Cortex of kidney (tissue), 1 donor: ENCODE measurements at places on chromosomes 4 and X.
A peak's percentile ranks its signal among the peaks of the same experiment; 100 is the strongest.

DNA sequence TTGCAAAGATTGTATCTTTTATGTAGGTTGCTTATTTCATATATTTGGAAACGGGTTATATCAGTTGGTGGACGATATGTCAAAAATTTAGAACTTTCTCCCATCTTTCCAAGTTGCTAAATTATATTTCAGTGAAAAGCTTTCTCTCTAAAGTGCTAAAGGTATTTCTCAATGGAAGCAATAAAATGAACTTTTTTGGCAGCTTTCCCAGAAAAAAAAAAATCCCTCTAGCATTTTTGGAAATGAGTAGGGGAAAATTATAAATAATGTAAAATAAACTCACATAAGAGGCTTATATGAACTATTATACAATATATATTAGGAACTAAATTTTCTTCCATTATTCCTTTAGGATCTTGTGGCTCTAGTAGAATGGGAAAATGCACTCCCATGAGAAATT lies 152.2 kb downstream of the GRID2 start:
- no peak for DNase-seq

DNA sequence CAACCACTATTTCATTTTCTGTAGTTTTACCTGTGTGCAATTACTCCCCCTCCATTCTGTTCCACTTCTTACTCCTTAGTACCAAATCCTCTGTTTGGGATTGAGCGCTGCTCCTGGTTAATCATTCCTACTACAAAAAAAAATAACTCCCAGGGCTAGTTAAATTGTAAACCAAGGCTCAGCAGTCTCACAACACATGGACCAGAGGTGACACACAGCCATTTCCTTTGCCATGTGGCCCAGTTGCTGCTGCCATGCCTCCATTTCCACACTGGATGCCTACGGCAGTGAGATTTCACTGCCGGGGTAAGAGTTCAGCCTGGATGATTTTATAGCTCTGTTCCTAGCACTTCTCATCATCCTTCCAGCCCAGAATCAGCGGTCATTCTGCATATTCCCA lies 107.2 kb downstream of the AKAP4 start:
- no peak for DNase-seq

GRCh38 chr4:22093126-22093525 lies 144.6 kb upstream of the KCNIP4 start:
- DNase-seq: no peak

DNA sequence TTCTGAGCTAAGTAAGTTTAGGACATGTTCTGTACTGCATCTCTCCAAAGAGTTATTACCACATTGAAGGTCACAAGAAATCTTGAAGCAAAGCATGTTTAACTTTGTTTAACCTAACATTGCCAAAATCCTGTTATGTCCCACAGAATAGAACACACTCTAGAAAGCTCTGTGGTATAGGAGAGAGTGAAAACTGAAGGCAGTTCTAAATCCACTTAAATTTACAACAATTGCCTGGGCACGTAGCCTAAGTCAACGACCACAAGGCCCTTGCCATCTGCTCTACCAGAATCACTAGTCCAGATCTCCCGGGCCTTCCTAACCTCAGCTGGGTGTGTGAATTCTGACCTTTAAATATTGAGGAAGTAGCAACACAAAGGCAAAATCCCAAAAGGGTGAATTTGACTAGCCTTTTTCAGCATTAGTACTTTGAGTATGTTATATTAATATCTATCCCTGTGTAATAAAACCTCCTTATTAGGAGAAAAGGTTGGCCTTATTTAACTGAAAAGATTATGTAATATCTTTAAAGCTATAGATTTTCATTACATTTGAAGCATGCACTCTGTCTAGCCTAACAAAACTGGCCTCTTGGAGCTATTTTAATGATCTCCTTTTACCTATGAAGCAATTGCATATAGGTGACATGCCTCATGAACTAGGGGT lies 4.5 kb upstream of the MAML3 start:
- no peak for DNase-seq

- DNase-seq: no peak
These were observed 1389.4 kb downstream of the C4orf33 start for GRCh38 chr4:130485371-130485770.

- DNase-seq: no peak
These were observed 1.1 kb upstream of the TMEM164 start for GRCh38 chrX:110001740-110002299.

DNA sequence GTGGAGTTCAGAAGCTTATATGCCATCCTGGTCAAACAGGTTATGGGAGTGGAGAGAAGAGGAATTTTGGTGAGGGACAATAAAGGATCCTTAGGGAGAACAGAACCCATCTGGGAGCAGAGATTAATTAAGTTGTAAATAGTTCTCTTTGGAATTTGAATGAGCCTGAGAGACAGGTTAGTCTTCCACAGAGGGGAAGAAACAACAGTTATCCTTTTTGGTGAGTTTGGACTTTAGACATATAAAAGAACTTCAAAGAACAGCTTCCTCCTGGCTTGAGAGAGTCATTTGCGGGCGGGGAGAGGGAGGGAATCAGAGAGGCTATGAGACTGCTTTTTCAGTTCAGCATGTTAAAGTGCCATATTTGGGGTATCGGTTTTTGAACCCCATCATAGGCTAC lies 793.3 kb upstream of the MAGEB2 start:
- no peak for DNase-seq

GRCh38 chrX:39592776-39593175 lies 505.0 kb downstream of the BCOR start:
- DNase-seq: no peak

DNA sequence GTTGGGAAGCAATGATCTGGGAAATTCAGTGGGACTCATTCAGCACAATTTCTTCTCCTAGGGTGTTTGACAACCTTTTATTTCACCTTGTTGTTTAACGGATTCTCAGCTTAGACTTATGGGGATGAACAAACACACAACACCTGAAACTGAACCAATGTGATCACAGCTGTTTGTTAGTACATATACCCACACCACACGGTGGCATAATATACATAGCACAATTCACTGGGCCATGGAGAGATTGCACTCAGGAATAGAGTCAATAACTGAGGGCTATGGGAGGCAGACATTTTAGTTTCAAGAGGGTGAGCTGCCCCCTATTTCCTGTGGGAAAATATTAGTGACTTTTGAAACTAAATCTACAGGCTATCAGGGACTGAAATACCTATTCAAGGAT lies 148.0 kb downstream of the PARM1 start:
- DNase-seq: no peak

DNA sequence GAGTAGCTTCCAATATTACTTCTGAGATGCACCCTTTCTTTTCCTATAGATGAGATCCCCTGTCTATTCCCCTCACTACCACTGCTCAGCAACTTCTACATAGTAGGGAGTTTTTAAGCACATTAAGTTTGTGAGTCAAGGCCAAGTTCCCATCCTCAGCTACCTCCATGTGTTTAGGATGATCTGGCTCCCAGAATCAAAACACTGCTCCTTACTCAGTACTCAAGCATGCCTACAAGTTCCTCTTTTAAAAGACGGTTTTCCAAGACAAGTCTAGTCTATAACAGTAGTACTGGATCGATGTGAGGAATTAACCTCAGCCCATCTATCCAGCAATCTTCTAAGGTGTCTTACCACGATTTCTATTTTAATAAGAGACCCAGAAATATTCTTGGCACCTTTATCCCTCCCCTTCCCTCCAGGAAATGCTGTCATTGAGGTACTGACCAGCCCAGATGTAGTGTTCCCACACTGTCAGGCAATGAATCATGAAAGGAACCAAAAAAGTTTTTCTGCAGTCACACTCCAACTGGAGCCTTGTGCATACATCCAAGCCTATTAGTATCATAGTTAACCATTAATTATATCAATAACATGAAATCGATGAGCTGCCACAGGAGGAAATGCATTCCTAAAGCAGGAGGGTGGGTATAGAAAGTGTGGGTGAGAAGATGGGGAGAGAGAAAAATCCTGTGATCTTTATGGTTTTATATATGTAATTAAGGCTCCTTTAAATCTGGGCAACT lies 29.6 kb downstream of the AREG start:
- no peak for DNase-seq

DNA sequence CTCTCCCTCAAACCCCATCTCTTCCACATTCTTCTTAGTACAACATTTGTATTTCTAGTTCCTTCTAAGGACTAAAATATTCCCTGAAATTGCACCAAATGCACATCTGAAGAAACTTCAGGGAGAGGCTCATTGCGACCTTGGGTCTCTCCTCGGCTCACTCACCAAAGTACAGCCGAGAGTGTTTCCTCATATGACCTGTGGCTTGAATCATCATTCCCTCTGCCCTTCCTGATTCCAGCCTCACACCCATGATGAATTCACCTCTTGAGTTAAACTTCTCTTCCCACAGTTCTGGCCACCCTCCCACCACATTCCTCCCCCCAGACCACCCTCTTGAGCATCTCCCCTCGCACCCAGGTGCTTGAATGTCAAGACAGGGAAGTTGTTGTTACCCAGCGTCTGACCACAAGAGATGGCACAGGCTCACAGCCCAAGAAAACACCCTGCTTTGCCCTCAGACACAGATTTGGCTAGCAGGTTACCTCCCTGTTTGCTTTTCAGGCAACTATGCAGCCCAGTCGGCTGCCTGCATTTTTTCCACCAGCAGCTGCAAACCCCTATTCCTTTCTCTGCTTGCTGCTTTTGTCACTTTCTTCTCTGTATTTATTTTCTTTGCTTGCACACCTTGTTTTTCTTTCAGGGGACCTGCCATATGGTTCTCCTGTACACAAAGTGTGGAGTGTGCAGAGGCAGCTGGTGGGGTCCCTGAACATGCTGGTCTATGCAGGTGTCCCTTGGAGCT lies 214.8 kb downstream of the SPATA18 start:
- DNase-seq: no peak

GRCh38 chr4:124321364-124321763 lies 391.2 kb downstream of the ANKRD50 start:
- DNase-seq: no peak

DNA sequence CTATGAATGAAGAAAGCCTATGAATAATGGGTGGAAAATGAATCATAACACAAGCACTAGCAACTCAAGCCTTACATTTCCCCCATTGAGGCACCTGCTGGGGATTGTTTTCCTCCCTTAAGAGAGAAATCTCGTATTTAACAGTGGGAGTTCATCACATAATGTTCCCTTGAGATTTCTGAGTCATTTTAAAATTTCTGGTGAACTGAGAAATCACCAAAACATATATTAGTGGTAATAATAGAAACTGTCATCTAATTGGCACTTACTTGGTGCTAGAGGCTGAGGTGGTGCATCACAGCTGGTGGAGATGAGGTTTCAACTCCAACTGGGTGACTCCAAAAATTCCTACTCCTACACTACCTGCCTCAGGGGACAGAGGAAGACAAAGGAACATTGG lies 561.3 kb upstream of the LCORL start:
- no peak for DNase-seq

DNA sequence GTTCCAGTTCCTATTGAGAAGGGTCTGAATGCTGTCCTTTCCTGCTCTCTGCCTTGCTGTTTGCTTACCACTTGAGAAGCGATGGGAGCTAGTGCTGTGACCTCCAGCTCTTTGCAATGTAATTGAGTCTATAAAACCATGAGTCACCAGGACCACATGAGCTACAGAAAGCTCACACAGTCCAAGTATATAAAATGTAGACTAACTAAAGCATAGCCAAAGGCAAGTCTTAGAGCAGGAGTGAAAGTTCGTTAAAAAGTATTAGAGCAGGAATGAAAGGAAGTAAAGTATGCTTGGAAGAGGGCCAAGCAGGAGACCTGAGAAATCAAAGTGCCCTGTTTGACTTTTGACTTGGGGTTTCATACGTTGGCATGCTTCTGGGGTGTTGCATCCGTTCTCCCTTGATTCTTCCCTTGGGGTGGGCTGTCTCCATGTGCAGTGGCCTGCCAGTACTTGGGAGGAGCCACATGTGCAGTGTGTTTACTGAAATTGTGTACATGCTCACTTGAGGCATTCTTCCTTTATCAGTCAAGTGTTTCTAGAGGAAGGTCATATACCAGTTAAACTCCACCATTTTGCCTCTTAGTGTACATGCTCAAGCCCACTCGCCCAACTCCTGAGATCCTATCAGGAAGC lies 71.3 kb upstream of the KIT start:
- no peak for DNase-seq

DNA sequence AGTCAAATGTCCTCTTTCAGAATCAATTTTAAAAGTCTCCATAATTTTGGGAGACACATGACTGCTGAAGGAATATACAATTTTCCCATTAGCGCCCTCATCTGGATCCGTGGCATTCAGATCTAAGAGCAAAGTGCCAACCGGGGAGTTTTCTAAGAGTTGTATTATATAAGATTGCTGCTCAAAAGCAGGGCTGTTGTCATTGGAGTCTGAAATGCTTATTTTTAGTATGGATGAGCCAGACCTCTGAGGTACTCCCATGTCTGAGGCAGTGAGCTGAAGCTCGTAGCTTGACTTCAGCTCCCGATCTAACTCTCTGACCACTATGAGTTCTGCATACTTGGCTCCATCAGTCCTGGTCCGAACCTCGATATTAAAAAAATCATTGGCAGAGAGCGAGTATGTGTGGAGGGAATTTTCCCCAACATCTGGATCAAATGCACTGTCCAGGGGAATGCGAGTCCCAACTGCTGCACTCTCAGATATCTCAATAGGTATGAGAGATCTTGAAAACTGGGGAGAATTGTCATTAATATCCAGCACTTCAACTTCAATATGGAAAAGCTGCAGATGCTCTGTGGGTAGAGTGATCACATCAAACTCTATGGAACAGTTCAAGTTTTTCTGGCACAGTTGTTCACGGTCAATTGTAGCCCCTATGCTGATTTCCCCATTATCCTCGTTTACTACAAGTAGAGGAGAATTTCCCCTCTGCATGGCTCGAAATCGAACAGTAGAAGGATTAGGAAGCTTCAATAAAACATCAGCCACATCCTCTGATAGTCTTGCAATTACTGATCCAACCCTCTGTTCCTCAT lies 917 bp downstream of the PCDH18 start:
- no peak for DNase-seq

- DNase-seq: no peak
These were observed 53.0 kb downstream of the AMELX start for GRCh38 chrX:11346121-11346682.

GRCh38 chr4:27215220-27215826 lies 354.7 kb downstream of the STIM2 start:
- no peak for DNase-seq

GRCh38 chr4:93384887-93385286 lies 443.7 kb upstream of the ATOH1 start:
- no peak for DNase-seq

- DNase-seq: no peak
These were observed at the start of gene MAGEA8 for GRCh38 chrX:149881081-149881711. Gene MAGEA8 (plus strand): TSS chrX:149881183. CDS start chrX:149884273, 3,090 bp downstream.

DNA sequence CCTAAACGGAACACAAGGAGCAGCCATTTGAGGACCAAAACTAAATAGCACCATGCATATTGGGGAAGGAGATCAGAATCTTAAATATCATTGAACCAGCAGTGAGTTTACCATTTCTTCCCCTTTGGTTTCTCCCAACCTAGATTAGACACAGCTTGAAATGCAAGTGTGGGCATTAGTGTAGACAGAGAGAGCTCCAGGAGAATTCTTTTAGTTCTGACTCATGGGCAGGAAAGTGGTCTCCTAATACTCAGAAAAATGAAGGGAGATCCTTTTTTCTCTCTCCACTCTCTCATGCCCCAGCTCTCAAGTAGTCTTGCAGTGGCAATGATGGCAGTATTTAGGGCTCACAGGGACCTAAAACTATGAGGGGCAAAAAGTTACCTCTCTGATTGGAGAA lies 567.9 kb downstream of the INPP4B start:
- DNase-seq: no peak

GRCh38 chr4:141636082-141636770 lies at the start of gene IL15:
Gene IL15 (plus strand): TSS chr4:141636583. CDS start chr4:141719465, 82,882 bp downstream.
- DNase-seq: peak; percentile 29

- no peak for DNase-seq
These were observed 211.8 kb downstream of the PPP3CA start for GRCh38 chr4:101135371-101136010.

GRCh38 chr4:31995943-31996901 lies 1276.1 kb downstream of the PCDH7 start:
- no peak for DNase-seq

GRCh38 chr4:185435466-185435865 lies 9.7 kb upstream of the UFSP2 start:
- DNase-seq: no peak
